Stimulated activated CD4-positive, alpha-beta T cell treated with anti-CD3 and anti-CD28 coated beads, Interleukin-2, amount 100 ng/mL, for 24 hours (primary cell): ENCODE measurements at places on chromosomes 6 and 20.

DNA sequence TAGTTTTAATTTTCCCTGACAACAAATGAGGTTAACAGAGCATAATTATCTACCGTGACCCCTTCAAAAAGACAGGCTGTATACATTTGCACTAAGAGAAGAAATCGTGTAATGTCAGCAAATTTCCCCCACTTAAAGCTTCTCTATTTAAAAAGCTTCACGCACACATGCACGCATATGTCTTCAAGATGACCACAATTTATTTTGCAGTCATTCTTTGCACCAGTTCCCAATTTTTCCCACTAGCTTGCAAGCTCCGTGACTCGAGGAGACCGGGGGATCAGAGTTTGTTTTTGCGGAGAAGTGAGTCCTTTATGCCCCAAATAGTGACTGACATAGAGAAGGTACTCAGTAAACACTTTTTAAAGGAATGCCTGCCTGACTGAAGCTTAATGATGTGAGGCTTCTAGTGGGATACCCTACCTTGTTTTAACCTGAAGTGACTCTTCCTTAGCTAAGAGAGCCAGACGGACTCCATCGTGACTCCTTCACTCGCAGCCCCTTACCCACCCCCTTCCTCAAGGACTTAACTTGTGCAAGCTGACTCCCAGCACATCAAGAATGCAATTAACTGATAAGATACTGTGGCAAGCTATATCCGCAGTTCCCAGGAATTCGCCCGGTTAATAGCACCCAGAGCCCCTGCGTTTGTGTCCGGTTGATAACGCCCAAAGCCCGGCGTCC is 9.3 kb upstream of the NQO2 start:
- DNase-seq = peak; percentile 18

DNA sequence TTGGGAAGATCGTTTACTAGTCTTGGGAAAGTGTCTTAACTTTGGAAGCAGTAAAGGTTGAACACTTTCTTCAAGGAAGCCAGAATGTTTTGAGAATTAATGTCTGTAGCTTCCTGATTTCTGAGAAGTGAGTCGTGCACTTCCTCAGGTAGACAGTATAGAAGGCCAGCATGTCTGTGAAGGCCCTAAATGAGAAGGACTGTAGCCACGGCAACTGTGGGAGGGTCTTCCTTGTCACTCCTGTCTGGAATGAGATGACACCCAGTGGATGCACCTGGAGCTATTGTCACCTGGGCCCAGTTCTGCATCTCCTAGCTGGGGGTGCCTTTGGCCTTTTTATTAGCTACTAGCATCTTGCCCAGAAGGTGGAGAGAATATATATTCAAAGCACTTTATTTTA is 8.8 kb downstream of the STX16 start:
- DNase-seq = no peak

DNA sequence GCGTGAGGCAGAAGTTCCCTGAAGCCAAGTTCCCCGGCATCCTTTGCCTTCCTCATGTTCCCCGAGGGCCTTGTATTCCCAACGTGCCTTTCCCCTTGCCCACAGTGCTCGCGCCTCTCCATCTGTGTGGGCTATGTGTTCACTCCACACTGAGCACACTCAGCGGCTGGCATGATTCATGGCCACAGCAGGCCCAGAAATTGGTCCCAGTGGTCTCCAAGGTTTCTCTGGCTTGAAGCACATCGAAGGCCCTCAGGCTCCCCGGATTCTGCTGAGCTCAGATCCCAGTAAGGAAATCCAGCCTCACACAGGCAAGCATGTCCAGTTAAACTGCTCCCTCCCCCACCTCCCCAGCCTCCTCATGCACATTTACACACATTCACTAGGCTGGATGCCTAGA is 123.6 kb downstream of the ISM1 start:
- DNase-seq = no peak

GRCh38 chr6:128731249-128732165 is 151.4 kb upstream of the LAMA2 start:
- DNase-seq = no peak

- no peak for DNase-seq
These were observed 61.1 kb upstream of the SNX9 start for GRCh38 chr6:157761926-157762325.

DNA sequence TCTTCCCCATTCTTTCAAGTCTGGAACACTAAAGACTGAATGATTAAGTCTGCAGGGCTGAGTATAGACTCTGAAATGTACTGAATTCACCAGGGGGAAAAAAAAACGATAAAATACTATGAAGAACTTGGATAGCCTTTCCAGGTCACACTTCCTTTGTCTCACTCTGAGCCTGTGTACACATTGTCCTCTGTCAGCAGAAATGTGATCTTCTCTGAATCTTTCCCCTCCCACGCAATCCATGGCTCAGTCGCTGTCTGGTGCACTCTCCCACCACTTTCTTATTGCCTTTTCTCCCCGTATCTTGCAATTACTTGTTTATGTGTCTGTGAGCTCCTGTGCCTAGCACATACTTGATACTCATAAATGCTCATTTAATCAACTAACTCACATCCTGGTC is 212.6 kb upstream of the RSPO3 start:
- DNase-seq = no peak

- DNase-seq = no peak
These were observed 52.8 kb downstream of the TOMM6 start for GRCh38 chr6:41840326-41840725.

DNA sequence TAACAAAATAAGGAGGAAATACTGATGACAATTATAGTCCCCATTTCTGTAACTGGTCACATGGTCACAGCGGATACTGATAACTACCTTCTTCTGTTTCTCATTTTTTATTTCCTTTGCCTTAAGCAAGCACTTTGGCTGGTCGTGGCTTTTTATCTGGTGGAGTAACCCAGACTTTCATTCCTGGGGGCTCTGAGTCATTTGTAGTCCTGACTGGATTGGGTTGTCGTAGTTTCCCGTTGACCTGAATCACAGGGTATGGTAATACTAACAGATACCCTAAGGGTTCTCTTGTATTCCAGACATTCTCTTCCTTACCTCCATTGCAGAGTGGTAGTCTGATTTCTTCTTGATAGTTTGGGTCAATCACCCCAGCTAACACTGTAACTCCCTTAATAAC is 500.3 kb upstream of the ADGRB3 start:
- DNase-seq = no peak

GRCh38 chr6:134376785-134377184 is 58.9 kb upstream of the SGK1 start:
- no peak for DNase-seq

DNA sequence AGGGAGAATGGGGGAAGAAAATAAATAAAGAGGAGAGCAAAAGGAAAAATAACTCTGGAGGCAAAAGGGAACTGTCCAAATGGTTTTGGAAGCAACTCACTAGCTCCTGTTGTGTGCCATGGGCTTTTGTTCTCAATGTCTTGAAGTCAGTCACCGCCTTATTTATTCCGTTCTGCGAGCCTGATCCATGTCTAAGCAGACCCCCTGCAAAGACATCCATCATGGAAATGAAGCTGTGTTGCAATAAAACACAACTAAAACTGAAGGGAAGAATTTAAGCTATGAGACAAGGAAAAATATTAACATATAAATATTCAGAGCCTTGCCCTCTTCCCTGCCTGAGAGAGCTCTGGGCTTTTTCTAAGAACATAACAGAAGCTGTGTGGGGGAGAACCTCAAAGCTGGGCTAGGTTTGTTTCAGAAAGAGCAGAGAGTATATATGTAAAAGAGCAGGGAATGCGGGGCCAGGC is 373.2 kb upstream of the CNR1 start:
- no peak for DNase-seq

GRCh38 chr6:16494793-16495192 is 256.4 kb downstream of the GMPR start:
- no peak for DNase-seq

DNA sequence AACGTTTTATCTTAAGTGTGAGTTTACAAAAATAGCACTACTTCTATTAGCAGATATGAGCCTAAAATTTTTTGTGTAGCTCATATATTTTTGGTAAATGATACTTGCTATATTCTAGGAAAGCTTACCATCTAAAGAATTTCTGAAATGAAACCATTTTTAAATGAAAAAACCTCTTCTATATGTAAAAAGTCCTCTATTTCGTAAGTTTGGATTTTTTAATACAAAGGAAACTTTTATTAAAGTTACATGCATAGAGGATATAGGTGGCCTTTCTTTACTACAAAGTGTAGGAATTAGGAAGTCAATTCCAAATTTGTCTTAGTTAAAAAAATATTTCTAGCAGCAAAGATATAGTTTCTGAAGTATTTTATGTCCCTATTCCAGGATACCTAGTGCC is 18.8 kb downstream of the EFHC1 start:
- DNase-seq = no peak

DNA sequence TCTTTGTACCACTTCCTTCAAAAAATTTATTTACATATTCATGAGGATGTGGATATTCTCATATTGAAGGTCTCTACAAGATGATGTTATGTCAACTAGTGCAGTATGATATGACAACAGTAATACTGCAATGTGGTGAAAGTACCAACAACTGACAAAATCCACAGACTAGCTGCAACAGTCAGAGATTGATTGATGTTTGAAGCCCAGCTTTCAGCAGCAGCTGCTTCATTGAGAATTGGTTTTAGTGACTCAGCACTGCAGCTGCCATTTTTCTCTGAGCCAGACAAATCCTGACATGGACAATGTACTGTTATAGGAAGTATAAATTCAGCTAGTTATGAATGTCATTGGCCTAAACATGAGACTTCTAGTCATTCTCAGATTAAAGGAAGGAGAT is 53.8 kb downstream of the PKIB start:
- DNase-seq = no peak

DNA sequence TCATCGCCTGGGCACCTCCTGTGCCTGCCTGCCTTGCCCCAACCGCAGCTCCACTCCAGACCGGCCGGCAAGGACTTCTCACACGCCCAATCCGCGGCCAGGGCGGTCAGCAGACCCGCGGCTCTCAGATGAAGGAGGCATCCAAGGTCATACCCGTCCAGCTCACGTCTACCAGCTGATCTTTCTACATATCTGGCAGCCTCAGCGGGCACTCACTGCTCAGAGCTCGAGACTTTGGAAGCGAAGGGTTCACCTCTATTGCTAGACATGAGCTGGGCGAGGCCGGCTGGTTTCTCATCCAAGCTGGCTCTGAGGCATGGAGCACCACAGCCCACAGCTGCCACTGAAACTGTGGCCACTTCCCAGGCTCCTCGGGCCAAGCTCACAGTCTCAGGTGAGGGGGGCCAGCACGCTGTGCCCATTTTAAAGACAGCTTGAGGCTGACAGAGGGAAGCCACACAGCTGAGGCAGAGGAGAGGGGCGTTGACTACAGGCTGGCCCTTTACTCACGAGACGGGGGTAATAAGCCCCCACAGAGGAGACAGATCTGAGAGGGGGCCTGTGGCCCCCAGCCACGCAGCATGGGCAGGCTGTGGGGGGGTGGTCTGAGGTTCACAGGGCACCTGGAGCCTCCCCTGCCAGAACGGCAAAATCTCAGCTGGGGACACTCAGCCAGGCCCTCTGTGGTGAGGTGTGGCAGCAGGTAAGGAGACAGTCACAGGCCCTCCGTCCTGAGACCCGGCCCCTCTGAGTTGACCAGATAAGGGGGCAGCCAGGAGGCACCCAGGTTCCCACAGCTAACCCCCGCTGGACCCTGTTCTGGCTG is 2.0 kb downstream of the LAMA5 start:
- DNase-seq = no peak

DNA sequence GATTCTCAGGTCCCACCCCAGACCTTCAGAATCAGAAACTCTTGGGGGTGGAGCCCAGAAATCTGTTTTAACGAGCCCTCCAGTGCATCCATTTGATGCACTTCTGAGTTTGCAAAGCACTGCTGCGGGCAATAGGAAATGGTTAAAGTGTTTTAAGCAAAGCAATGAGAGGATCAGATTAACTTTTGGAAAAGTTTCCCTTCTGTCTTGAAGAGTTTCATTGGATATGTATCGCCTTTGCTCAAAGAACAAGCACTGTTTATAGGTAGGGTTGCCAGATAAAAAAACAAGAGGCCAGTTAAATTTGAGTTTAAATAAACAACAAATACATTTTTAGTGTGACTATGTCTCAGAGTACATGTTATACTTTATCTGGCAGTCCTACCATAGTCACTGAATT is 226.0 kb downstream of the BMP7 start:
- DNase-seq = no peak

GRCh38 chr6:166935353-166935752 is 21.0 kb downstream of the RNASET2 start:
- DNase-seq = no peak

- no peak for DNase-seq
These were observed 273.8 kb upstream of the AGPAT4 start for GRCh38 chr6:161547617-161548016.

- DNase-seq = no peak
These were observed 37.2 kb downstream of the GTF2H5 start for GRCh38 chr6:158205169-158205944.

DNA sequence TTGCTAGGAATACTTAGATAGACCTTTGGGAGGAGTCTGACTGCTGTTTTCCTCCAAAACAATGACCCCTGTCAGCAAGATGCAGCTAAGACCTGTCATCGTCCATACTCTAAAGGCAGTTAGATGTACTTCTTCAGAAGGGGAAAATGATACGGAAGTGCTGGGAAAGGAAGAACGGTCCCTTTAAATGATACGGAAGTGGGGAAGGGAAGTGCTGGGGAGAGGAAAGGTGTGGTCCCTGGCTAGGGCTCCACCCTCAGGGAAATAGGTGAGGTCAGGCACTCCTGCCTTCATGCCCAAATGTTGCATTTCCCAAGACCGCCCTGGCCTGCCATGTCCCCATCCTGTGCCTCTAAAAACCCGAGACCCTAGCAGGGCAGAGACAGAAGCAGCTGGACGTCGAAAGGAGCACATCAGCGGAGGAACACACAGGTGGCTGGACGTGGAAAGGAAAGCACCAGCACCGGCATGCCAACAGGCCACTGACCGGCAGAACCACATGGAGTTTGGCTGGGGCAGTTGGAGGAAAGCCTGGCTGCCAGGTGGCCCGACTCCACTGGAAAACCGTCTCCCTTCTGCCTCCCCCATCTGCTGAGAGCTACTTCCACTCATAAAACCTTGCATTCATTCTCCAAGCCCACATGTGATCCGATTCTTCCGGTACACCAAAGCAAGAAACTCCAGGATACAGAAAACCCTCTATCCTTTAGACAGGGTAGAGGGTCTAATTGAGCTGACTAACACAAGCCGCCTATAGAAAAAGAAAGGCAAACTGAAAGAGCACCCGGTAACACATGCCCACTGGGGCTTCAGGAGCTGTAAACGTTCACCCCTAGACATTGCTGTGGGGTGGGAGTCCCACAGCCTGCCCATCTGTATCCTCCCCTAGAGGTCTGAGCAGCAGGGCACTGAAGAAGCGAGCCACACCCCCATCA is 94.6 kb downstream of the FAXC start:
- DNase-seq = no peak

DNA sequence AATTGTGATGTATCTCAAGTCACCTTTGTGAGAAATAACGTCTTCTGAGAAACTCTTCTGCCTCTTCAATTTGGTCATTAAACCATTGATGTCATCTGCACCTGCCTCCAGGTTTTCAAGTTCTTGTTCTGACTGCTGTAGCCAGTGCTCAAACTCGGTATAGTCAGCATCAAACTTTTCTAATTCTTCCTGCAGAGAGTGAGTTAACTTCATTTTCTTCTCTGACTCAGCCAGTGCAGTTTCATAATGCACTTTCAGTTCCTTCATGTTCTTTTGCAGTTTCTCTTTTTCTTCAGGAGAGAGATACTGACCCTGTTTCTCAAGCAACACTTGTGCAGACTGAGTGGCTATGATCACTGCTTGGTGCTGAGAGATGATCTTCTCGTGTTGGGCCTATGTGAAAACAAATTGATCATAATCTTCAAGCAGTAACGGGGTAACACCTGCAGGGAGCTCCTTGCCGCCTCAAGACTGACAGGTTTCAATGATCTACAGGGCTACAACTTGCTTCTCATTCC is 48.8 kb downstream of the DST start:
- DNase-seq = peak; percentile 22

- DNase-seq = no peak
These were observed 204.3 kb upstream of the RSPO3 start for GRCh38 chr6:126914172-126914571.
